ENCODE measurements at places on chromosomes 4 and X. TPM values are rescaled to one million over a fixed set of nuclear protein-coding genes. Genes with fewer than 3 reads are reported as not detected.

DNA sequence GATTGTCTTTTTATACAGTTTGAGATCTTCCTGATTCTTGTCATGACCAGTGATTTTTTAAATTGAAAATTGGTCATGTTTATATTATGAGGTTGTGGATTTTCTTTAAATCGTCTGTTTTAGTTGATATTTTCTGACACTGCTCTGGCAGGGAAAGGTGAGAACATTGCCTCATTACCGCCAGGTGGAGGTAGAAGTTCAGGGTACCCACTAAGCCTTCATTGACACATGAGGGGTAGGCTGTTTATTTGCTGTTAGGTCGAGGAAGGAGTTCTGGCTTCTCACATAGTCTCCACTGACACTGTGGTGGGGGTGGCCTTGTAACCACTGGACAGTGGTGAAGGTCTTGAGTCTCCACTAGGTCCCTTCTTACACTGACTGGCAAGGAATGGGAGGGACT, 117.6 kb upstream of the GPR101 start:
- peak; percentile 41 for DNase-seq

DNA sequence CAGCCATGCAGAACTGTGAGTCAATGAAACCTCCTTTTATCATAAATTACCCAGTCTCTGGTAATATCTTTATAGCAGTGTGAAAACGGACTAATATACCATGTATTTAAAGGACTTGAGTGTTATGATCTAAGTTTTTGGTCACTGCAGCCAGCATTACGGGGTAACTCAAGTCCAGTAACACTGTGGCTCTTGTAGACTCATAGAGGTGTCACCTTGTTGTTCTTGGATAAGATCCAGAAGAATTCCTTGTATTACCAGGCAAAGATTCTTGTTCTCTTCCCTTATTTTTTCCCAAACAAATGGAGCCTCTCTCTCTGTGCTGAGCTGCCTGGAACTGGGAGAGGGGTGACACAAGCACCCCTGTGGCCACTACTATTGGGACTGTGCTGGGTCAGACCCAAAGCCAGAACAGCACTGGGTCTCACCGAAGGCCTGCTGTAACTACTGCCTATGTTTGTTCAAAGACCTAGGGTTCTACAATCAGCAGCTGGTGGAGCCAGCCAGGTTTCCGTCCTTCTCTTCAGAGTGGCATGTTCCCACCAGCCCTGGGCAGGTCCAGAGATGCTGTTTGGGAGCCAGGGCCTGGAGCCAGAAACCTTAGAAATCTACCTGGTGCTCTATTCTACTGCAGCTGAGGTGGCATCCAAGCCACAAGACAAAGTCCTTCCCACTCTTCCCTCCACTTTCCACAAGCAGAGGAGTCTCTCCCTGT, 43.7 kb upstream of the MED14 start:
- no peak for DNase-seq

GRCh38 chr4:60726779-60727178, 473.3 kb upstream of the ADGRL3 start:
- DNase-seq: no peak

- DNase-seq: no peak
Observed at GRCh38 chr4:48193096-48193836, 59.2 kb upstream of the TXK start.

DNA sequence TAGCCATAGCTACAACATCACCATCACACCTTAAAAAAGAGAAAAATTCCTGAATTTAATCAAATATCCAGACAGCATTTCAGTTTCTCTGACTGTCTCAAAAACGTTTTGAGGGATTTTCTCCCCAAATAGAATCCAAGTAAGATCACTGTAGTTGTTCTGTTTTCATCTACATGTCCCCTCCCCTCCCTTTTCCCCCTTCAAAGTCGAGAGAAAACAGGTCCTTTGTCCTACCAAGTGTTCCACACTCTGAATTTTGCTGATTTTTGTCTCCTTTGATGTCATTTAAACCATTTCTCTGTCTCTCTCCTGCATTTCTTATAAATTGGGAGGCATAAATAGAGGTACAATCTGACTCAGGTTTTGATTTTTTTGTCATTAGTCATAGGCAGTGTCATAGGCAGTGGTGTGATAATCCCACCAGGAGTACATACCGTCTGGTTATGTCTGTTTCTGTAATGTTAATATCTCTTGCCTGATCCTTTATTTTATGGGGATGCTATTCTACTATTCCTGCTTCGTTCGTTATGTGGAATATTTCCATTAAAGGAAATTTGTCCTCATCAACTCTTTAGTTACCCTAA, 348.6 kb downstream of the PTTG2 start:
- DNase-seq: no peak

- DNase-seq: no peak
Observed at GRCh38 chr4:82610041-82610440, 48.3 kb upstream of the TMEM150C start.

GRCh38 chr4:30930276-30930675, 210.1 kb downstream of the PCDH7 start:
- no peak for DNase-seq

- peak; percentile 1 for DNase-seq
Observed at GRCh38 chrX:11704725-11705495, 39.2 kb upstream of the ARHGAP6 start.

- DNase-seq: no peak
Observed at GRCh38 chr4:141246243-141246642, 25.5 kb downstream of the ZNF330 start.

DNA sequence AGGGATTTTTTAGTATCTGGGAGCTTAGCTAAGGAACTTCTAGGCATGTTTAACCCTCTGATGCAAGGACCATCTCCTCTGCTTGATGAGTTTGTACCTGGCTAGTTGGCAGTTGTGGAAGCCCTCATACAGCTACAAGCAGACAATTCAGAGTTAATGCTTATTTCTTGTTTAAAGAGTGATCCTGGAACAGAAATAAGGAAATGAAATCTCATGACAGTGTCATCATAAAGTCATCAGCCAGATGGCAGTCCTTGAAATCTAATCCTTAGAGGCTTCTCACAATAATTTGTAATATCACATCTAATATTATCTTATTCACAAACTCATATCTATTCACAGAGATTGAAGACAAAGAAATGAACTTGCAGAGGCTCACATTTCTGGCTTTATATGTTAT, 581.6 kb upstream of the FTHL17 start:
- DNase-seq: no peak

GRCh38 chr4:182585321-182585720, 331.9 kb downstream of the DCTD start:
- DNase-seq: peak; percentile 80

DNA sequence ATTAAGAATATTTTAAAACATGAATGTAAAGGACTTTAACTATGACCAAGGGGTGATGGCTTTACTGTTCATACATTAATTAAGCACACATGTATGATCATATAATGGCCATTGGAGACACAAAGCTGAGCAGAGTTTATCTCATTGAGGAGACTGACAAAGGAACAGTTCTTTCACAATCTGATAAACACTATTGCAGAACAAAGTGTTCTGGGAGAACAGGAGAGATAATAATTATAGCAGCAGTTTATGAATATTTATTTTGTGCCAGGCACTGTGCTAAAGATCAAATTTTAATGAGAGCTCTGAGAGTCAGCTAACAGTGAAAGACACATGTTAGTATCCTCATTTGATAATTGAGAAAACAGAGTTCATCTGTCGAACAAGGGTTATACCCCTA, 242.4 kb upstream of the NR3C2 start:
- no peak for DNase-seq

GRCh38 chr4:116385583-116385982, 699.8 kb downstream of the TRAM1L1 start:
- no peak for DNase-seq

- DNase-seq: no peak
Observed at GRCh38 chr4:150999086-150999485, 16.0 kb downstream of the LRBA start.

DNA sequence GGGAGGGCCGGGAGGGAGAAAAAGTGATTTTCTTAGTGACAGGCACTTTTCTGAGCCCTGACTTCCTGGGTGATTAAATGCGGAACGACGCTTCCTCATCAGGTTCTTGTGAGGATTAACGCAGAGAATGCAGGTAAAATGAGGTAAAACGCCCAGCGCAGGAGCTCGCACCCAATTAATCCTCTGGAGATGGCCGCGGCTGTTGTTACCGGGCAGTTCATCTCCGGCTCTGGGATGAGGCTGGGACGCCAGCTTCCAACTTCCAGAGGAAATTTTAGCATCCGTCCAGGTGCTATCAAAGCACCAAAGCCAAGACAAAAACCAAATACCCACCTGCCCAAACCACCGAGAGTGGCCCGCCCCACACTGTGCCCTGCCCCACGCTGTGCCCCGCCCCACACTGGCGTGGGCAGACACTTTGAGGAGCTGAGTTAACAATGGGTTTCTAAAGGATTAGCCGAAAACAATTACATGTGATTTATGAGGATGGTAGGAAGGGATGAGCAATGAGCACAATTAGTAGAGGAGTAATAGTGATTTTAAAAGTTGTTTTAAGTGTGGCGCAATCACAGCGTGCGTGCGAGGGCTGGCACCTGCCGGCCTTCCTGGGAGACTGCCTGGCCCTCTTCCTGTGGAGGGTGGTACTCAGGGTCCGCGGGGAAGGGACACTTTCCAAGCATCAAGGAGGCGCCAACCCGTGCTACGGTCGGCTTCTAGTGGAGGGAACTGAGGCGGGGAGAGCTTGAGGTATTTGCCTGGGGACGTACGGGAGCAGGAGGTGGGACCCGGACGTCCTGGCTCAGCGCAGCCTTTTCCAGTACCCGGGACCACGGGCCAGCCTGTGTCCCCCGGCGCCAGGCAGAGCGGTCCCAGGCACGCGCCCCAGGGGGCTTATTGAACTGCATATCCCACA, 41.6 kb upstream of the ADRA2C start:
- peak; percentile 37 for DNase-seq

GRCh38 chrX:119676949-119677653, 15.9 kb downstream of the SEPTIN6 start:
- DNase-seq: no peak

- DNase-seq: peak; percentile 71
Observed at GRCh38 chr4:5710961-5711478, at the start of gene EVC. TSS of gene EVC (plus strand) at chr4:5711201. CDS start at chr4:5711381, 180 bp downstream.

DNA sequence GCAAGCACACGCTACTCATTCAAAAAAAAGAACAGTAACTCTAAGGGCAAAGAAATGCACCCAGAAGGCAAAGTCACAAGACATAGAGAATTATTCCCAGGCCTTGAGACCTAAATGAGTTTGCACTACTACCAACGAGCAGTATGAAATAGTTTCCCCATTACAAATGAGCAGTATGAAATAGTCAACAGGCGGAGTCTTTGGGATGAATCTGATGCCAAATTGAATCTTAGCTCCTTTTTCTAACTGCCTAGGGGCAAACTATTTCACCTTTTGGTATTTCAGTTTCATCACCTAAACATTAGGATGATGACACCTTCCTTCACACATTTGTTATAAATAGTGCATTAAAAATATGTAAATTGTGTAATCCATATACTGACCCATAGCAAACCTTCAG, 213.0 kb upstream of the FAT4 start:
- no peak for DNase-seq

DNA sequence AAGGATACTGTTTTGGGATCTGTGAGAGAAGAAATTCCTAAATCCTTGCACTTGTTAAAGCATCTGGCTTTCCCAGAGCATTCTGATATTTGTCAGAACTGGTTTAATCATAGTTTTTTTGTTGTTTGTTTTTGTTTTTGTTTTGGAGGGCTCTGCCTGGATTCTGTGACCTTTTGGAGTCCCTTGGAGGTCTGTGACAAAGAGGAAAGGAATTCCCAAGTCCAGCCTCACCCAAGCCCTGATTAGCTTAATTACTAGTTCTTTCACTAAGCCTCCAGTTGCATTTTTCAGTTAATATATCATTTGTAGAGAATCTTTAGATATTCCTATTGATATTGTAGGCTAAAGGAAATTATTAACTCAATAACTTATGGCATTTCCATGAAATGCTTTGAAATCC, 711 bp downstream of the ACE2 start:
- no peak for DNase-seq

DNA sequence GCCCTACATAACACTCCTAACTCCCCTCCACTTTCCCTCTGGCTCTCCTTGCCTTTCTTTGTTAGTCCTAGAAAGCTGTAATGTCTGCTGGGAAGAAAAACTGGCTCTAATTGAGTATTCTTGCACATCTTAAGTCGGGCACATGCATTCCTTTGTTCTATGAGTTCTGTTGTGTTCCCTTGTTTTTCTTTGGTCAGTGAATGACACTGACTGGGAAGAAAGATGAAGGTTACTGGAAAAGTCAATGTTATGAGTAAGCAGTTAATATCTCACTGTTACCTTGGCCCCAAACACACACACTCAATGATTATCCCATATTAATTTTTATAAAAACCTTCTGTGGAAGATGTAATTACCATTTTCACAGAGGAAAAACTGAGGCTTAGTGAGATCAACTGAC, 215.9 kb downstream of the SOWAHB start:
- DNase-seq: no peak

DNA sequence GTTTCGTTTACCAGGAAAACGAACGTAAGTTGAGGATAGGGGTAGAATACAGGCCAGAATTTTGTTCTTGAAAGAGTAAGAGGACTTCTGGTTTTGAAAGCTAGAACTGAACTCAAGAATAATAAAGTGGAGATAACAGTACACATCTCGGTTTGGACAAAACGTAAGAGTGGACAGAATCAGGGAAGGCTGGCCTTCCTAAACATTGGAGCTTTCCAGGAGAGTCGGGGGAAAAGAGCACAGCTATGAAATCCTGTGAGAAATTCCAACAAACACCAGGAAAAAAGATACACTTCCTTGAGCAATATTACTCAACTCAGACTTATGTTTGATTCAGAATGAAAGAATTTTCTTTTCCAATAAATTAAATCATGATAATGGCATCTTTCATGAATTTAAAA, 1.2 kb downstream of the CTSO start:
- no peak for DNase-seq

GRCh38 chr4:150217808-150218207, 139.6 kb downstream of the DCLK2 start:
- no peak for DNase-seq

The ERAS gene
- not detected for total RNA-seq

The NAT8L gene
- total RNA-seq: 7.7 TPM

The NSUN7 gene
- 31.3 TPM for total RNA-seq

The HS6ST2 gene
- 4.8 TPM for total RNA-seq

The AMBN gene
- total RNA-seq: not detected

The CDX4 gene
- total RNA-seq: 0.50 TPM

The EFHC2 gene
- total RNA-seq: 2.6 TPM

The PRRG1 gene
- total RNA-seq: 7.0 TPM

The ADH7 gene
- total RNA-seq: not detected

Data from GM23338 (cell line).